HAP-1 (cell line): ENCODE measurements at places on chromosomes 3 and 15.

DNA sequence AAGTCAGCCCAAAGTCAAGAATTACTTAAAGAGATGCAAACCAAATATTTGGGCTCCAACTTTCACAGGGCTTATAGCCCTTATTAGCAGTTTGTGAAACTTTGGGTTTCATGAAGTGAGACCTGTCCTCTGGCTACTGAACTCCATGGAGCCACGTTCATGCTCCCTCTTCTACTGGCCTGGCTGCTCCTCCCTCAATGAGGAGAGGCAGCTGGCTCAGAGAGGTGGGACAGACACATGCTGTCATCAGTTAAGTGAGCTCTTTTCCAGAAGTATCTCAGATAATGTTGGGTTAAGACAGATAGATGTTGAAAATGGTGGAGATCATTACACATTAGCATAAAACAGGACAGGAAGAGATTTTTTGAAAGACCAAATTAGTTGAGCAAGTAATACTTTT lies 19.4 kb downstream of the MRPS25 start:
- no peak for DNase-seq

DNA sequence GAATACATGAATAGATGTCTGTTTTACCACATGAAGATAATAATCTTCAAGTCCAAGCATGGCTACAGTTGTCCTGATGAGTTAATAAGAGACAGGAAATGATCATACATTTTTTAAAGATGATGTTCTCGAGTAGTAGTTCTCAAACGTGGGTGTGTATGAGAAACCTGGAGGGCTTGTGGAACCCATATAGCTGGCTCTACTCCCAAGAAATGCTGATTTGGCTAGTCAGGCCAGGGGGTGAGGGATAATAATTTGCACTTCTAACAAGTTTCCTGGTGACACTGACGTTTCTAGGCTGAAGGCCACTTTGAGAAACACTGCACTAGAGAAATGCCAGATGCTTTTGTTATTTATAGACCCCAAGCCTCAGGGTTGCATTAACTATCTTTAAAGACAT lies 37.0 kb downstream of the ROPN1B start:
- no peak for DNase-seq

DNA sequence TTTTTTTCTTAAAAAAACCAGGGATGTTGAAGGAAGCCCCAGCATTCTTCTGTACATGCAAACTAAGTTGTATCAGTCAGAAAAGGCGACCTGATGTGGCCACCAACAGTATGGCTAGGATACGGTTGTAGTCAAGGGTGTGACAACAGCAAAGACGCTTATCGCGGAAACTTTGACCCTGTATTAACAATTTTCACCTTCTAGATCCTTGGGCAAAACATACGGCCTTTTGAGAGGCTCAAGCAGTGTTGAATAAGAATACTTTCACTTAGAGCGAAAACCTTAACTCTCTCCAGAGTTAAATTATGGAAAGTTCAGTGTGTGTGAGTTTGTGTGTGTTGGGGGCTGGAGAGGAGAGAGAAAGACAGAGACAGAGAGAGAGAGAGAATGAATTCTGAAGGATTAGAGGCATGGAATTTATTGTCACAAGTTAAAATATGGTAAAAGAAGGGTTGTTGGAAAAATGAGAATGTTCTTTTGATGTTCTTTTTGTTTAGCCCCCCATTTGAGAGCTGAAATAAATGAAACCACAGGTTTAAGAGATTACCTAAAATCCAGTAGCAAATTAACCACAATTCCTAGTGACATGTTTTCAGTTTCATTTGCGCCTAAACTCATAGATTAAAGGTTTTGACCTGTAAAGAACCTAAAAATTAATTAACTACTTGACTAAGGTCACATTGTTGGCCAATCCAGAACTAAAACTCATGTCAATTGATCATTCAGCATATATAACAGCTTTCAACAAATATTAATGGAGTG lies 9.2 kb downstream of the ALCAM start:
- no peak for DNase-seq

GRCh38 chr15:71761649-71762048 lies 48.7 kb upstream of the NR2E3 start:
- DNase-seq = no peak

DNA sequence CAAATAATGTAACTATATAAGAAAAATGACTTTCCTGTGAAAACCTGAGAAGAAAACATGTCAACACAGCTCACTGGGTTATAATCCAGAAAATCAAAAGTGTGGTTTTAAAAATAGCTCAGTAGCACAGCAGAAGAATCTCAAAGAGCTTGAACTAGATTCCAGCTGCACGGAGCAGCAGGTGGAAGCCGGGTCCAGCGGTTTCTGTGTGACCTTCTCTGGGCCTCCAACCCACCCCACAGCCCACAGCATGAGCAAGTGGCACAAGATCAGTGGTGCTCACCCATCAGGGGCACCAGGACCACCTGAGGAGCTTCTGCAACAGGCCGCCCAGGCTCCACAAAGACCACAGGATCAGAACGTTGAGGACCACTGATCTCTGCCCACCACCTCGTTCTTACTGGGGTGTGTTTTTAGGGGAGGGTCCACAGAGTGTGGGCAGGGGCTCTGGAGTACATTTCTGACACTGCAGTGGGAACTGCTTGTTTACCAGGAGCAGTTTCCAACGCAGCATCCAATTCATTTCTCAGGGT lies 23.2 kb downstream of the SLC41A3 start:
- DNase-seq = no peak

DNA sequence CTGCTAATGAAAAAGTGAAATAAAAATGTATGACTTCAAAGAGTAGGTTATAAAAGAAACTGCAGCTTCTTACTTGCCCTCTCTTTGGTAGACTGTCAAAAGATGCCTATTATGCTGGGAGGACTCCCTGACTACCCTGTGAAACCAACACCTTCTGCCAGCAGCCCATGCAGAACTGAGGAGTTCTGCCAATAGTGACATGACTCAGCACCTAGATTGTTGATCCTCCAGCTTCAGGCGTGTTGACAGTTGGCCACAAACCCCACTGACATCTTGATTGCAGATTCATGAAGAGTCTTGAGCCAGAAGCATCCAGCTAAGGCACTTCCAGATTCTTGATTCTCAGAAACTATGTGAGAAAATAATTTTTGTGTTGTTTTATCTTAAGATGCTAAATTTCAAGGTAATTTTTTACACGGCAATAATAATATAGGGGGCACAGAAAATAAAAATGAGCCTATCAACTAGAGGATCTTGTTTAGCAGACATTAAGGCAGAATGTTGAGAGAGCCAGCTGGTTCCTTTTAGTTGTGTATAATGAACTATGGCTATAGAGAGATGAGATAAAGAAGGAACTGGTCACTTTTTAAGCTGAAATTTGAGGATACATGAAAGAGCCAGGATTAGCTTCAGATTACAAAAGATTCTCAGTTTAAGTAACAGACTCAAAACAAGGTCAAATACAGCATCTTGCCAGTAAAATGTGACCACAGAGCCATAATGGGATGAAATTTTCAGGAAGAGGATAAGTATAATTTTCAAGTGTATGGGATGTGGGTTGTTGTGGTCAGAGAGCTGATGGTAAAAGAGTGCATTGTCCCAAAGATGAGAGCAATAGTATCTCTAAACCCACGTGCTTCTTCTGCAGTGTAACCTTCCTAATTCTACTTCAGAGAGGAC lies 588.7 kb upstream of the CBLB start:
- DNase-seq = no peak

DNA sequence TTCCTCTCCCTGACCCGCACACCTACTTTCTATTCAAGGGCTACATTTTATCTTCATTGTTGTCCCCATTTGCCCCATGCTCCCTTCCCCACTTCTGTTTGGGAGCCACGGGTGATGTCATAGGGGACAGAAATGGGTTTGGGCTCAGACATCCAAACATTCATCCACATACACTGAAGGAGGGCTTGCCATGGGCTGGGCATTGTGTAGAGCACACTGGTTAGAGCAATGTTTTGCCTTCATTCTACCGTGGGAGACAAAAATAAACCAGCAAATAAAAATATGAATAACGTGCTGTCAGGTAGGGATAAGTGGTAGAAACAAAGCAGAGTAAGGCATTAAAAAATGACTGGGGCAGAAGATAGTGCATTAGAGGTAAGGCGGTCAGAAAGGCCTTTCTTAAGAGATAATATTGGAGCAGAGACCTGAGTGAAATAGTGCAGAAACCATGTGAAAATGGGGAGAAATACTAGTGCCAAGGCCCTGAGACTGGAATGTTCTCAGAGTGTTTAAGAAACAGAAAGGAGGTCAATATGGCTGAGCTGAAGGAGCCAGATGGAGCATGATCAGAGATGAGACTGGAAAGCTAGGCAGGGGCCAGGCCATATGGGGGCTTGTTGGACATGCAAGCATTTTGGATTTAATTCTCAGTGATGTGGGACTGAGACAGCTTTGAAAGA lies 40.9 kb upstream of the CLSTN2 start:
- DNase-seq = no peak

- no peak for DNase-seq
Measured at GRCh38 chr3:107718547-107718946, 195.8 kb downstream of the BBX start.

GRCh38 chr3:71451060-71451459 lies 132.5 kb downstream of the FOXP1 start:
- DNase-seq = no peak

DNA sequence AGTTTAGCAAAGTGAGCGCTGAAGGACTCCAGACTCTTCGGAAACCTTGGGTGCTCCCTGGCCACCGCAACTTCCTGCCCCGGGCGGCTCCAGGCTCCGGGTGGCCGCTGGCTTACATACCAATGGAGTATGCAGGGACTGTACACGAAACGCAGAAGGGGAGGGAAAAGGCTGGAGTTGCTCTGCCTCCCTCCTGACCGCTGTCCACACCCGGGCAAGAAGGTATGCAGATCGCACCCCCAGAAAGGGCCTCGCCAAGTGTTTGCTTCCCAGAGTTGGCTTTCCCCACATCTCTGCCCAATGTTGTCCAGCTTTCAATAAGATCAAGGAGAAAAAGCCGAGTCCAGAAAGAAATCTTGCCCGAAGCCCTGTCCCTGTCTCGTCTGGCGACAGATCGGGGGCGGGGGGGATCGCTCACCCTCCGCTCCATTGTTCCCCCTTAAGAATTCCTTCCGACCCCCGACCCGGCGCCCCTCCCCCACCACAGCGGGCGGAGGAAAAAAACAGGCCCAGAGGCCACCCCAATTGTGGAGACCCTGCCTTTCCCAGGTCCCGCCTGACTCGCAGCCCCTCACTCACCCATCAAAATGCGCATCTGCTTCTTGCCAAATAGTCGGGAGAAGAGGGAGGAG lies 533 bp downstream of the ARF4 start:
- DNase-seq = peak; percentile 81

GRCh38 chr3:17140670-17141505 lies 256.1 kb downstream of the PLCL2 start:
- DNase-seq = no peak

GRCh38 chr15:35723852-35724251 lies 177.9 kb upstream of the DPH6 start:
- DNase-seq = no peak

GRCh38 chr15:100194996-100195395 lies 146.8 kb downstream of the ADAMTS17 start:
- DNase-seq = no peak

GRCh38 chr3:166706094-166706493 lies 674.0 kb downstream of the ZBBX start:
- DNase-seq = no peak

DNA sequence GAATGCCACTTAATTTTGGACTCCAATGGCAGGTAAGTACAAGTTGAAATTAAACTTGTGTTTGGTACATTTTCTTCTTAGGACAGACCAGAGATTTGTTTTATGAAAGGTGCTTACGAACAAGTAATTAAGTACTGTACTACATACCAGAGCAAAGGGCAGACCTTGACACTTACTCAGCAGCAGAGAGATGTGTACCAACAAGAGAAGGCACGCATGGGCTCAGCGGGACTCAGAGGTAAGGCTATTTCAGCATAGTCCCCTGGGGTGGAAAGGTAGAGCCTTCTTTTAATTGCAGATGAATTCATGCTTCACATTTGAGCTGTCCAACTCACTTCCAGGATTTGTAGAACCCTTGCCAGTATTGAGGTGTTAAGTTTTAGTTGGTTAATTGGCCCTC lies 51.4 kb downstream of the ASTE1 start:
- DNase-seq = no peak

GRCh38 chr3:172688588-172688987 lies 22.3 kb downstream of the NCEH1 start:
- no peak for DNase-seq

- no peak for DNase-seq
Measured at GRCh38 chr3:27556887-27557286, 72.7 kb upstream of the SLC4A7 start.

- no peak for DNase-seq
Measured at GRCh38 chr3:183131186-183131725, 31.3 kb downstream of the LAMP3 start.
